ENCODE measurements at places on chromosomes 13 and 19.

DNA sequence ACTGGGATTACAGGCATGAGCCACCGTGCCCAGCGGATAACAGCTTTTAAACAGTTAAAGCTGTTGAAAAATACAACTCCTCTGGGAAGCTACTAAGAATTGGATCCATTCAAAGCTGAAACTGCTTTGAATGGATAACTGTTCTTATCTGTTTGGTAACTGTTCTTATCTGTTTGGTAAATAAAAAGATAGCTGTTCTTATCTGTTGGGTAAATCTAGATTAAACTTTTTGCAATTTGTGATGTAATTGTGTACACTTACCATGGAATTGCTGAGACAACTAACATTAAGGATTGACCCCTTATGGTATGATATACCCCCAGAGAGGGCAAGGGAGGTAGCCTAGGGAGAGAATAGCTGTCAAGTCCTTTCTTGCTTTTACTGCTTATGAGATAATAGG lies 27.9 kb upstream of the SPART start:
- DNase-seq, result no peak

- no peak for DNase-seq
Measured at GRCh38 chr13:68897331-68897928, 1210.2 kb upstream of the ATXN8OS start.

DNA sequence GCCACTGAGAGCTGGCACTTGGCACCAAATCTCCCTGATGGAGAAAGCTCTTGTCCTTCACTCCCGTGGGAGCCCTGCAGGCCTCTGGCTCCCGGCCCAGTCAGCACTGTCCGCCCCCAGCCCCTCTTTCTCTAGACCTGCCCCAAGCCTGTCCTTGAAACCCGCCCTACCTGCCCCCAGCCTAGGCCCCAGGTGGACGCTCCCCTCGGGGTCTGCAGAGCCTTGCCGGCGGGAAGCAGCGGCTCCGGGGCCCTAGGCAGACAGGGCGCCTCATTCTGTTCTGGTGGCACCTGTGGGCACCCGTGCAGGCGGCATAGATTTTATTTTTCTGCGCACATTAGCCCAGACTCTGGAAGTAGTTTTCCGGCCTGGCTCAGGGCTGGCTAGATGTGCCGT lies 17.6 kb downstream of the IL17D start:
- no peak for DNase-seq

- no peak for DNase-seq
Measured at GRCh38 chr19:42093926-42094325, 18.0 kb downstream of the ZNF574 start.

- DNase-seq, result no peak
Measured at GRCh38 chr13:23506807-23507291, 63.4 kb upstream of the TNFRSF19 start.

GRCh38 chr19:13060964-13061927 lies 41.4 kb downstream of the LYL1 start:
- peak; percentile 94 for DNase-seq

DNA sequence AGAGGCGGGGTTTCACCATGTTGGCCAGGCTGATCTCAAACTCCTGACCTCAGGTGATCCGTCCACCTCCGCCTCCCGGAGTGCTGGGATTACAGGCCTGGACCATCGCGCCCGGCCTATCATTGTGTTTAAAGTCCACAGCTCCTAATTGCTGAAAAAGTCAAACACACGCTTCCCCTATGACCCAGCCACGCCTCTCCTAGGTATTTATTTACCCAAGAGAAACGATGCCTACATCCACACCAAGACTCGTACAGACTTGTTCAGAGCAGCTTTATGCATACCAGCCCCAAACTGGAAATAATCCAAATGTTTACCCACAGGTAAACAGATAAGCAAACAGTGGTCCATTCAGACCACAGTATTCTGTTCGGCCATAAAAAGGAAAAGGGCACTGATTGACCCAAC lies 15.1 kb downstream of the ZNRF4 start:
- DNase-seq, result no peak

DNA sequence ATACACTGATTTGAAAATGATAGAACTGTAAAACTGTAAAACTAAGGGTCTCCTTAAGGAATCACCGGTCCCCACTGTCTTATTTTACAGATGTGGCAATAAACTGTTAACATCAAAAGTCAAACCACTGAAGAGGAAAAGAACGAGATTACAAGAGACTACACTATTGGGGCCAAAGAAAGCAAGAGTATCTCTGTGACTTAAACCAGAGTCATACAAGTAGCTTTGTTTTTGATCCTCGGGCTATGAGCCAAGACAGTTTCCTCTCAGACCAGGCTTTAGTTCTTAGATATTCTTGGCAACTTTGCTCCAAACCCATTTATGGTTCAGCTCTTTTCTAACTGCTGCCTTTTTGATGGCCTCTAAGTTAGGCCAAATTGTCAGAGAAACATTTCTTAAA lies 113.8 kb downstream of the TBC1D4 start:
- no peak for DNase-seq

DNA sequence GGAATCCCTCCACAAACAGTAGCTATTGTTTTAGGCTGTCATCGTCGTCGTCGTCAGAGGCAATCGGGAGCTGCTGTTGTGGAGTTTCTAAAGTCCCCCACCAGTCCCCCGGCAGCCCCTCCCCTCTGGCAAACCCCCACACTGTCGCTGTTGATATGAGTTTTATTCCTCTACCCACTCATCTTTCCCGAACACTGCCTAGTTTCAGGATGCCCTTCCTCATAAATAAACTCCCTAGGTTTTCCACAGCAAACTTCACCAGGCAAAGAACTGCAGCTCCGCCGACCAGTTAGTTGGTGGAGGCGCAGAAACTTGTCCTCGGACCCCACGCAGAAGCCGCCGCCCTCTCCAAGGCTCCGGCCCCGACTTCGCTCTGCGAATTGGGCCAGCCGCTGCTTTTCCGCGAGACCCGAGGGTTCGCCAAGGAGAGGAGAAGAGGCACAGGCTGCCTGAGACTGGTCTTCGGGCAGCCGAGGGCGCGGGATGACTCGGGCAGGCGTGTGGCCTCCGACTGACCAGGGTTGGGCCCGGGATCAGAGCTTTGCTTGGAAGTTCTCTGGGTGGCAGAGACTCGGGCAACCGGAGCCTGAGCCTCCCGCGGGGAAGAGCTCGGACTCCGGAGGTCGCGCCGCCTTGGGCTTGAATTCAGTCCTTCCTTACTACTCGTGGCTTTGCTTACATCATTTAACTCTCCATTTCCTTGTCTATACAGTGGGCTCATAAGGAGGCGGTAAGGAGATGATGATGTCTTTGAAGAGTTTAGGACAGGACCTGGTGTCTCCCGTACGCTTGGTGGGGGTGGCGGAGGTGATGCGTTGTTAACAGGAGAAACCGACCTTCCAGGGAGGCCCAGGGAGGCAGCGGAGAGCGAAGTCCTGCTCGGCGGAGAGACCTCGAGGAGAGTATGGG lies 7.9 kb downstream of the PDX1 start:
- DNase-seq, result no peak

- no peak for DNase-seq
Measured at GRCh38 chr13:42946927-42947326, 45.1 kb downstream of the EPSTI1 start.

GRCh38 chr19:49923055-49924003 lies 5.7 kb upstream of the ATF5 start:
- peak; percentile 38 for DNase-seq

DNA sequence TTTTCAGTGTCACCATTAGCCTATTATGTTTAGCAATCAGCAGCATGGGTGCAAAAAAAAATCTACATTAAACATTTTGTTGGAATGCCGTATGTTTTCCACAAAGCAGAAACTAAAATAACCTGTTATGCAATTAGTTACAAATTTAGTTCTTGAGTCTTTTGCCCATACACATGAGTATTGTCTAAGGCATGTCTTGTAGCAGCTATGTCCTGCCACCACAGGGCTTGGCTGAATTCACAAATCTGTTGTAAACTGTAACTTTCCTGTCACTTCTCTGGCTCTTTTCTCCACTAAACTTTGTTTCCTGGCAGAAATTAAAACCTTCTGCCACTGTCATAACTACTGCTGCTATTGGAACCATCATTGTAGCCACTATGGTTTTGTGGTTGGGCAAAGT lies 277.9 kb upstream of the SPRY2 start:
- no peak for DNase-seq

DNA sequence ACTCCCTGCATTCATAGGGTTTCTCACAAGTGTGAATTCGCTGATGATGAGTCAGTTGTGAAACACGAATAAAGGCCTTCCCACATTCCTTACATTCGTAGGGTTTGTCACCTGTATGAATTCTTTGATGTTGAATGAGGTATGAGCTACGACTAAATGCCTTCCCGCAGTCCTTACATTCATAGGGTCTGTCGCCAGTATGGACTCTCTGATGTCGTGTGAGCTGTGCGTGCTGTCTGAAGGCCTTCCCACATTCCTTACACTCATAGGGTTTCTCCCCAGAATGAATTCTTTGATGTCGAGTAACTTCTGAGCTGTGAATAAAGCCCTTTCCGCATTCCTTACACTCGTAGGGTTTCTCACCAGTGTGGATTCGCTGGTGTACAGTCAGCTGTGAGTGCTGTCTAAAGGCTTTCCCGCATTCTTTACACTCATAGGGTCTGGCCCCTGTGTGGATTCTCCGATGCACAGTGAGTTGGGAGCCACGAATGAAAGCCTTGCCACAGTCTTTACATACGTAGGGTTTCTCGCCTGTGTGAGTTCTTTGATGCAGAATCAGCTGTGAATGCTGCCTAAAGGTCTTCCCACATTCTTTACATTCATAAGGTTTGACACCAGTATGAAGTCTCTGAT lies 30.5 kb upstream of the COX7A1 start:
- no peak for DNase-seq

DNA sequence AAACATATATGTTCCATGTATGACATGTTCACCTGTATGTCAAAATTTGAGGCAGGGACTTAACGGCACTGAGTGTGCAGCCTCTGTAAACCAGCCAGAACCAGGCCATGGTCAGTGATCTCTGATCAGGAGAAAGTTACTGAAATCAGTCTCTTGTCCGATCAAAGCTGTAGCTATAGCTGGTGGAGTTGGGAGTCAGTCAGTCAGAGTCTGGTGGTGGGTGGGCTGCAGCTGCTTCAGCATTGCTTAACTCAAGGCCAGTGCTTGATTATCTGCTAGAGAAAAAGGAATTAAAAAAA lies 78.3 kb downstream of the ANKRD10 start:
- DNase-seq, result no peak

DNA sequence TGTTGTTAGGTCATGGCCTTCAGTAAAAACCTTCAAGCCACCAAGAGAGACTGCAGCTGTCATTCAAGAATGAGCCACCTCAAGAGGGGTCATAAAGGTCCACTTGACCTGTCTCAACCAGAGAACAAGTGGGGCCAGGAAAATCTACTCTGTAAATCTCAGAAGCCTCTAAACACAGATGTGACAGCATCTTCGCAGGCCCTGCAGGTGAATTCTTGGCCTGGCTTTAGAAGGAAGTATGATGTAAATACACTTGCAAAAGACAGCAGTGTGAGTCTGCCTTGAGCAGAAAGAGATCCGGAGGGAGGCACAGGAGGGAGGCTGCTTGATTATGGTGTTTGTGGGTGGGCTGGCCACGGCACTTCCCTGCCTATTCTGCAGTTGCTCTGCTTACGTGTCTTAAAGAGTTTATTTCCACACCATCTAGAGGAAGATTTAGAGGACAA lies 1082.9 kb downstream of the UQCRFS1 start:
- no peak for DNase-seq

DNA sequence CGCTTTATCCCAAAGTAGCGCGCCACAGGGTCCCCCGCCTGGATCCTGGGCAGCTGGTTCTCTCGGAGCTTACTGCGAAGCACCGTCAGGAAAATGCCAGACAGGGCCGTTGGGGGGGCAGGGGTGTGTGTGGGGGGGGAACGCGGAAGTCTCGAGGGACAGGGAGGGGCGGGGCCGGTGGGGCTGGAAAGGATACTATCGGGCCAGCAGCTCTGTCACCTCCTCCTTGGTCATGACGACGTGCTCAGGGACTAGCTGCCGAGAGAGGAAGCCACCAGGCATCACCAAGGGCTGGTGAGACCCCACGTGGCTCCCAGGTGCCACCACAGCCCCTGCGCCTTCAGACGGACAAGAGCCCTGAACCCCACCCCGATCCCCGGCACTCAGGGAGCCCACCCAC lies 5.3 kb downstream of the POLR2E start:
- peak; percentile 34 for DNase-seq

DNA sequence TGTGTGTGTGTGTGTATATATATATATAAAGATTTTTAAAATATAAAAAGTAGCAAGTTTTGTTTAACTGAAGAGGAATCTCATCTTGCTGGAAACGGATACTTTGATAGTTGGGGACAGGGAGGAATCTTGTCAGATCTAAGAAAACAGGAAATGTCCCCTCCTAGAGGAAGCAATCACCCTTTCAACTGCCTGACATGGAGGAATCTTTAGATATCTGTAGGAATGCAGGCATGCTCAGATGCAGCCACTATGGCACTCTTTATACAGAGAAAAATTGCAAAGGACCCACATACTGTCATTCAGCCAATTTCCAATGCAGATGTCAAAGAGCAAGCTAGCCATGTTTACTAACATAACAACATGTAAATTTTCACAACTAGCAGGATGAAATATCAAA lies 38.8 kb downstream of the ZNF611 start:
- no peak for DNase-seq

DNA sequence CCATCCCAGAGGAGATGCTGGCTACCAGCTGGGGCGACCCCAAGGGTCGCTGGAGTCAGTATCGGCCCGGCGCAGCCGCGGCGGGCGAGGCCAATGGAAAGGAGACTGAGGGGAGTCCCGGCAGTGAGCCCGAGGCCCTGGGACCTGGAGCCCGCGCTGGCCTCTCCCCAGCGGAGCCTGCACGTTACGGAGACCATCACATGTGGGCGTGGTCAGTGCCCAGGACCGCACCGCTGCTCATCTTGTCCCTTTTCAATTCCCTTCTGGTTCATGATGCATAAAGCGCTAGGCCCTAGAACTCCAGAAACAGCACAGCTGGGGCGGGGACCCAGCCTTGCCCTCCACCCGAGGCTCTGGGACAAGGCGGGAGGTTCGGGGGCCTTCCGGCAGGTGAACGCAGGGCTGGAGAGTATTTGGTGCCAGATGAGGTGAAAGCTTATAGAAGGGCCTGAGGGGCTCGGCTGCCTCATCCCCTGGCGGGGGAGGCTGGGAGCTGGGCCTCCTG lies 8.0 kb downstream of the C19orf25 start:
- peak; percentile 39 for DNase-seq

DNA sequence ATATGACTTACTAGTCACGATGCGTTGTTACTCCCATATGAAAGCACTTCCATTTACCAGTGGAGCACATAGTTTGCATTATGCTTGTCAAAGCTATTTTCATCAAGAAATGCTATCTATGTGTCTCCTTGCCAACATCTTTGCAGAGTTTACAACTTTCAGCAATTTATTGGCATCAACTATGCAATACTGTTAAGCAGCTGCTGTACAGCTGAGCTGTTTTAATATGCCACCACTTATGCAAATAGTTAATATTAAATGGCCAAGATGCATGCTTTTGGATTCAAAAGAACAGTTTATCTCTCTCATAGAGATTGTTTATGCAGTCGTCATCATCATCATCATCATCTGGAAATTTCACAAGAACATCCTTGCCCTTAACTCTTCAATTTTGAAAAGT lies 67.9 kb upstream of the KLF5 start:
- no peak for DNase-seq

Measured in left ventricle myocardium superior (tissue), 1 donor.